Aorta (tissue), 5 donors: ENCODE measurements at places on chromosomes 5 and 9. TPM values are rescaled to one million over a fixed set of nuclear protein-coding genes. Genes with fewer than 3 reads are reported as not detected.

The MPDZ gene
- 96.5 TPM for total RNA-seq

The HRCT1 gene
- 23.1 TPM for total RNA-seq

The PDZD2 gene
- total RNA-seq: 18.0 TPM

The PSMD5 gene
- 41.2 TPM for total RNA-seq

The VAV2 gene
- total RNA-seq: 12.0 TPM

The LSM11 gene
- 5.9 TPM for total RNA-seq

The DOK3 gene
- 21.6 TPM for total RNA-seq

The BHMT2 gene
- total RNA-seq: 34.7 TPM

The HAPLN1 gene
- total RNA-seq: 1.6 TPM

The PHF24 gene
- total RNA-seq: 0.88 TPM

The CEL gene
- total RNA-seq: 3.6 TPM

The ADAMTSL1 gene
- 50.4 TPM for total RNA-seq

The SHB gene
- total RNA-seq: 29.3 TPM

The ARL10 gene
- 13.3 TPM for total RNA-seq

The ANKDD1B gene
- total RNA-seq: 2.1 TPM

The PCDHGA12 gene
- 7.9 TPM for total RNA-seq

The PAEP gene
- total RNA-seq: not detected

The NKD2 gene
- total RNA-seq: 6.8 TPM

The GAPT gene
- total RNA-seq: 2.8 TPM

The FBXW2 gene
- total RNA-seq: 74.0 TPM

The GPX3 gene
- 1,257 TPM for total RNA-seq

The SAXO1 gene
- total RNA-seq: 0.29 TPM

The KIF27 gene
- total RNA-seq: 6.8 TPM

The LCN9 gene
- not detected for total RNA-seq

The ZNF608 gene
- total RNA-seq: 13.2 TPM

The ACOT12 gene
- total RNA-seq: 0.45 TPM

The ATG12 gene
- total RNA-seq: 42.5 TPM

The DMGDH gene
- total RNA-seq: 5.2 TPM

The PAPPA gene
- total RNA-seq: 16.6 TPM
